ENCODE measurements at places on chromosomes 12 and 14.
A peak's percentile ranks its signal among the peaks of the same experiment; 100 is the strongest.

DNA sequence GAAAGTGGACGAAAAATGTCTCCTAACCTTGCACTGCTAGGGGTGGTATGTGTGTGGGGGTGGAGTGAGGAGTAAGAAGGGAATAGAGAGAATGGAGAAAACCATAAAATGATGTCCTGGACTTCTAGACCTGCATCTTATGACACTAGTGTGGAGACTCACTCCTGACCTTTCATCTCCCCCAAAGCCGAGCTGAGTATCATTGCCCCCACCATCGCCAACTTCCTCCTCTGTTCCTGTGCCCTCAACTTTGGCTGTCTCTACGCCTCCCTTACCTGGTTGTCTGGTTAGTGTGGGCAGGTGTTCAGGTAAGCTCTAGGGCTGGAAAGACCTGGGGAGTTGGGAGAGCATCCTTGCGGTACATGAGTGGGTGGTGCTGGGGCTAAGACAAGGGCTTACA lies 4.5 kb upstream of the KLHL33 start:
- no peak for DNase-seq

GRCh38 chr14:78709795-78710557 lies 539.8 kb downstream of the NRXN3 start:
- DNase-seq = no peak

DNA sequence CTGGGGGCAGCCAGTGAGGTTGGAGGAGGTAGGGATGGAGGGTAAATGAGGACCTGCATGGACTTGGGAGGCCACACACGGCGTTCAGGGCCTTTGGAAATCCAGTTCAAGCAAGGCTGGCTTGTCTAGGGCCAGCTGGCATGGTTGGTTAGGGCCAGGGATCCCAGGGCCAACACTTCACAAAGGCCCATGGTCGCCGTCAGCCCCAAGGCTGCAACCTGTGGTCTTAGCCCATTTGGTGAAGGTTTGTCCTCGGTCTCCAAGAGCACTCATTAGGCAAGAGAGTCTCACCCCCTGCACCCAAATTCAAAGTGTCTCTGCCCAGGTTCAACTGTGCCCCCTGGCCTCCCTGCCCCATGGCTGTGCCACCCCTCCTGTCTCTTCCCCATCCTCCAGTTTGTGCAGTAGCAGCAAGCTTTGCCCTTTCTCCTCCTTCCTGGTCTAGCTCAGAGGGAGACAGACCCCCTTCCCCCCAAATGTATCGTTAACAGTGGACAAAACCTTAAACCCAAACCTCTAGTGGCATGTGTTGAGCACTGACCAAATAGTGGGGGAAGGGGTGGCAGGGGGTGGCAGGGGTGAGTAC lies 94.1 kb downstream of the NINJ2 start:
- no peak for DNase-seq

DNA sequence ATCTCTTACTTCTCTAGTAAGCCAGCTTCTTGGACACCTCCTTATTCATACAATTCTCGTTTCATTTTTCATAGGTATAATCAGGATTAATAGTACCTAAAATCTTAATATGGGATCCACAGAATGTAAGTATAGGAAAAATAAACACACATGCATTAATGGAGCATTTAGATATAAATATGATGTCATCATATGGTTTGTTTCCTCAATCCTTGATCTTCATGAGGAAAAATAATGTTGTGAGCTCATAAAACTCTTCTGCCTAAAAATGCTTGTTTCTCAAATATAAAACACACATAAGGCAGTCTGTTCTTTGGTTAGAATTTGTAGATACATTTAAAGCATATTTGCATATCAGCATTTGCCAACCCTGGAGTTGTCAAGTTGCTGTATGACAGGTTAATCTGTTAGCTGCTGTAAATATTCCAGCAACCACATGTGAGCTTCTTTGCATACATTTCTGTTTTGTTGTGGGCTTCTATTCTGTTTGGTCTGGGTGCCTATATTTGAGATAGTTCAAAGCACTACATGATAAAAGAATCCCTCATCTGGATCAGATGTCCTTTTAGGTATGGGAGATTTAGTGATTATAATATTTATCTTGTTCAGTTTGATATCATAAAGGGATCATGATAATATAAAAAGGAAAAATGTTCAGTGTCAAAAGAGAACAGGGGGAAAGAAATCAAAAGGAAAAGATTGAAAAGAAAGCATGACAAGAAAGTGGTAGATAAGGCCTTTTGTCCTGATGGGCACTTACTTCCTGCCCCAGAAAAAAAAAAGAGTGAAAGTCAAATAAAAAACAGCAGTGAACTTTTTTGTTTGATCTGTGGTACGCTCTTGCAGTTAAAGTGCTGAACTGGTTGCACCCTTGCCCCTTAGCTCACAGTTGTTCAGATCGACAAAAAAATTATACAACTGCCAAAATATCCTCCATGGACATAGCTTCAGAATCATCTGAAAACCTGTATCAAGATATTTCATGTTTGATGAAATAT lies 68.6 kb downstream of the ACSS3 start:
- no peak for DNase-seq

DNA sequence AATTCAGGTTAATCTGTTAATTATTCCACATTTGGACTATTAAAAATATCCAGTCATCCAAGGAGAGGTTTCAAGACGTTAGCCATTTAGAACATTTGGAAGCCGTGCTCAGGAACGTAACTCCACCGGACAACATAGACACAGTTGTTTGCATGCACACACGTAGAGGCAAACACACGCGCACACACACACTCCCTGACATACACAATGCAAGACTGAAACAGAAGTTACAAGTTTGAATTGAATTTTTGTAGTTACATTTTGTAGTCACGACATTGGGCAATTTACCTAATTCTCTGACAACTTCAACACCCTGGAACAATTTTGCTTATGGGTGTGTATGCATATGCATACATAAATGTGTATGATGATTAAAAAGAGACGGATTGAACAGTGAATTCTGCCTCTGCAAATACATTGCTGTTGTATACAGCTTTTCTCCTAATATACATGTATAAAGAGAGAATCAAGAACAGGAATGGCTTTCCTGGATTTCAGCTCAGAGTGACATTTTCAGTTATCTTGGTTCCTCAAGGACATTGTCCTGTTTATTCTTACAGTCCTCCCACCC lies 298.8 kb downstream of the LRFN5 start:
- no peak for DNase-seq

DNA sequence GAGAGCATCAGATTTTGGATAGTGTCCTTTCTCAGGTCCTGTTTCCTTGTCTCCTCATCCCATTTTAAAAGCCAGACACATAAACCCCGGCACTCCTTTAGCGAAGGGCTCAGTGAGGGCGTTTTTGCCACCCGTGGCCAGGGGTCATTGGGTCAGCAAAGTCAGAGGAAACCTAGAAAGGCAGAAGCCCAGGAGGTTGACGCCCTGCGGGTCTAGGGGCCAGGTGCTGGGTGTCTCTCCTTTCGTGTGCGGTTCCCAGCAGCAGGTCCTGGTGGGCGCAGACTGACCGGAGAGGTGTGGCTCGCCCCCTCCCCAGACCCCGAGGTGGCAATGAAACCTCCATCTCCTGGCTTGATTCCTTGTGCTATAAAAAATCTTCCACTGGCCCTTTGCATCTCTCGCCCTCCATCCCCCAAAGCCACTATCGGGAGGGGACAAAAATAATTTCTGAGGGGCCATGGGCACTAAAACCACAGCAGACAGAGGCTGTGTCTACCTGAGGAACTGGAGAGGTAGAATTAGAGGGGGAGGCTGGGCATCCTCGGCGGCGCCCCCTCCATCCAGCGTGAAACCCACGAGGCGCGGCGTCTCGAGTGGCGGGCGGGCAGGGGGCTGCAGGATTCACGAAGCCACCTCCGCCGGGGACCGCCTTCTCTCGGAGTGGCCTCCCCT lies 858 bp upstream of the FRMD6 start:
- DNase-seq = no peak

GRCh38 chr14:74834692-74835392 lies 41.1 kb downstream of the PROX2 start:
- no peak for DNase-seq

DNA sequence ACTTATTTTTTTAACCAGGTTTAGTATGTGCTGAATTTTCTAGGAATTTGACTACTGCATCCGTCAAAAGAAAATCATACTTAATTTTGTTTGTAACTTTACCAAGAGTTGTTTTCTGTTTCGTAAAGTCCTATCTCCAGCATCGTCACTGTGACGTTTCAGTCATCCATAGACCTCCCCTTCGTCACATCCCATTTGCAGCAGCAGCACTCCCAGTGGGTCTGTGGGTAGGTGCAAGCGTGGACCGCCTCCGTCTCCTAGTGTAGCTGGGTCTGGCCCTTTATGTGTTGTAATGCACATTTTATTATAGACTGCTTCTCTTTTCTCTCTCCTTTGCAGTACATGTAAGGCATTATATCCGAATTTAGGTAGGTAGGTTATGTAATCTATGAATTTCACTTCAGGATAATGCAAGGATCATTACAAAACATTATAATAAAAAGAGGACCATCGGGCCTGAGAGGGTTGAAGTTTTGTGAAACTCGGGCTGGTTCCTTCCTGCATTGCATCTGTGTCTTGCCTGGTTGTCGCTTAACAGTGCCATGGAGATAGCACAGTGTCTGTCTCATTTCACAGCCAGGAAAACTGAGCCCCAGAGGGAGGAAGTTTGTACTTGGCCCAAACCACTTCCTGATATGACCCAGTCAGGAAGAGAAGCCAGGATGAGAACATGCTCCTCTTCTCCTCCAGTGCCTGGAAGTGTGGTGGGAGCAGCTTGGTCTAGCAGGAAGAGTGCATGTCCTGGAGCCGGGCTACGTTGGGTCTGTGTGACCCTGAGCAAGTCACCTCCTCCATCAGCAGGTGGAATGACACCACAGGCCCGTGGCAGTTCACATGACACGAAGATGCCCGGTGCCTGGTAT lies 41.3 kb downstream of the EVL start:
- no peak for DNase-seq

GRCh38 chr12:113534555-113534954 lies 62.9 kb upstream of the LHX5 start:
- DNase-seq = no peak

GRCh38 chr14:60652674-60653651 lies 3.7 kb upstream of the SIX1 start:
- DNase-seq = no peak

DNA sequence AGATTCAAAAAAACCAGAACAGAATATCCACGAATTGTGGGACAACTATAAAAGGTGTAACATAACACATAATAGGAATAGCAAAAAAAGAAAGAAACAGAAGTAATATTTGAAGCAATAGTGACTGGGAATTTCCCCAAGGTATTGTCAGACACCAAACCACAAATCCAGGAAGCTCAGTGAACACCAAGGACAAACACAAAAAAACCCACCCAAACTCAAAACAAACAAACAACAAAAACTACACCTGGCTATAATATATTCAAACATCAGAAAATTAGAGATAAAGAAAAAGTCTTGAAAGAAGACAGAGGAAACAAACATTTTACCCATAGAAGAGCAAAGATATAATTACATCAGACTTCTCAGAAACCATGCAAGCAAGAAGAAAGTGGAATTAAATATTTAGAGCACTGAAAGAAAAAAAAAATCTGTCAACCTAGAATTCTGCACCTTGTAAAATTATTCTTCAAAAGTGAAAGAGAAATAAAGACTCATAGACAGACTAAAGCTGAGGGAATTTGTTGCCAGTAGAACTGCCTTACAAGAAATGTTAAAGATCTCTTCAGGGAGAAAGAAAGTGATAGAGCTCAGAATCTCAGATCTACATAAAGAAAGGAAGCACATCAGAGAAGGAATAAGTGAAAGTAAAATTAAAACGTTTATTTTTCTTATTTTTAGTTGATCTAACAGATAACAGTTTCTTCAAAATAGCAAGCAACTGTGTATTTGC lies 12.1 kb upstream of the HMGA2 start:
- DNase-seq = no peak

- peak; percentile 16 for DNase-seq
Observed at GRCh38 chr12:67482751-67483661, 165.5 kb upstream of the DYRK2 start.

DNA sequence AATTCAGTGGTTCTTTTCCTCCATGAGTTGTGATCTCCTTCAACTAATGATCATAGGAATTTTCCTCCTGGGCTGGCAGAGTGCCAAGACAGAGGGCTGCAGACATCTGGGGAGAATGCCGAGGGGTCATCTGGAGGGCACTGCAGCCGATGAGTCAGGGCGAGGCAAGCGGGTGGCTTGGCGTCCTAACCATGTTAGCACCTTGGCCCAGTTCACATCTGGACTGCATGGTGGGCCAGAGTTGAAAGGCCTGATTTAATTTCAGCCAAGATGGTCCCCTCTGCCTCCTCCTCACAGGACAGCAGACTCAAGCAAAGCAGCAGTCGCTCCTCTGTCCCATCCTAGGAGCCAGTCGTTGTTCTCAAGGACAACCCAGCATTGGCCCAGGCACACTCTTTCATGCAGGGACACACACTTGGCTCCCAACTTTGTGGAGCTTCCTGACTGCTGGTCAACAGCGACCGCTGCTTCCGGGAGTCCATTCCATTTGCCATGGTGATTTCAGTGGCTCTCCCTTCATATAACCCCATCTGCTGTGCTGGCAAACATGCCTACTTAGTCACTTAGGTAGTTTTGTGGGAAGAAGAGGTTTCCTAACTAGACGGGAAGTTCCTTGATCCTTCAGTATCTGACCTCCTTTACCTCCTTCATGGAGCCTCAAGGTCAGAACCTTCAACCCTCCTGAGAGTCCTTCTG lies 161.8 kb downstream of the TTC8 start:
- DNase-seq = no peak

DNA sequence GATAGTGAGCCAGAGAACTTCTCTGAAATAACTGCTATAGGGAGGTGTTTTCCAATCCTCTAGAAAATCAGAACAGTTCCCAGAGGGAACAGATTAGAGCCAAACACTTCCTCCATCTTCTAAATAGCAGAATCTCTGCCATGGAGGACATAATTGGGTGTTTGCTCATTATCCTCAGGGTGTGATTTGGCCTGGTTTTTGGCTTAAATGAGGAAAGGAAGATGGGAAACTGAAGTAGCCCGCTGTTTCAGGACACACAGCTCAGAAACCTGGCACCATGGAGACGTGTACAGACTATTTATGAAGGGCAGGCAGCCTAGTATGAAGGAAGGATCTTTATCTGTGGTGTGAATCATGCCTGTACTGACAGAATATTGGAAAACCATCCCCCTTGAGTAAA lies 231.7 kb upstream of the PRKD1 start:
- DNase-seq = no peak

DNA sequence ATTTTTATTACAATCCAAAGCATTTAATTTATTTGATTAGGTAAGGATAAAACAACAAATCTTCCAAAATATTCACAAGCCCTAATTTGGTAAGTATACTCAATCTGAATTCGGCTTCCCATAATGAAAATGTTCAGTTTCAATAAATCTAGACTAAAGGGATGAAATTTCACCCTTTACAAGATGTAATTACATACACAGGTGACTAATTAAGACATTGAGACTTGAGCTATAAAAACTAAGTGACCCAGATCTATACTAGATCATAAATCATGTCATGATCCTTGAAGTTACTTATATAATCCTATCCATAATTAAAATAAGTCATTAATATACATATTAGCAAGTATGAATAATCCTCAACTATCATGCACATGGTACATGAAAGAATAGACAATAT lies 36.6 kb downstream of the LRP6 start:
- DNase-seq = no peak

- no peak for DNase-seq
Observed at GRCh38 chr14:37122919-37123639, 49.3 kb downstream of the SLC25A21 start.
